ENCODE measurements at places on chromosomes 7 and 10.

- DNase-seq = no peak
Observed at GRCh38 chr7:140738280-140738679, 41.8 kb downstream of the NDUFB2 start.

GRCh38 chr7:156121956-156122355 is 309.7 kb upstream of the SHH start:
- no peak for DNase-seq

GRCh38 chr7:77837275-77837674 is 38.7 kb downstream of the PHTF2 start:
- no peak for DNase-seq

DNA sequence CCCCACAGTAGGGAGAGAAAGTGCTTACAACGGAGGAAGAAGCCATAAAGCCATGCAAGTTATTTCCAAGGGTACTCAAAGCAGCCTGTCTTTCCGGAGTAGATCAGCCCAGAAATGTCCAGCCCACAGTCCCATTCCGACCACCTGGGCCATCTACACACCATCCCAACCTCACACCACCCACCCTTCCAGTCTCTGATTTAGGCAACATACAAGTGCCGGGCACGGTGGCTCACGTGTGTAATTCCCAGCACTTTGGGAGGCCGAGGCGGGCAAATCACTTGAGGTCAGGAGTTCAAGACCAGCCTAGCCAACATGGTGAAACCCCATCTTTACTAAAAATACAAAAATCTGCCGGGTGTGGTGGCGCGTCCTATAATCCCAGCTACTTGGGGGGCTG is 35.1 kb downstream of the LRRC20 start:
- no peak for DNase-seq

DNA sequence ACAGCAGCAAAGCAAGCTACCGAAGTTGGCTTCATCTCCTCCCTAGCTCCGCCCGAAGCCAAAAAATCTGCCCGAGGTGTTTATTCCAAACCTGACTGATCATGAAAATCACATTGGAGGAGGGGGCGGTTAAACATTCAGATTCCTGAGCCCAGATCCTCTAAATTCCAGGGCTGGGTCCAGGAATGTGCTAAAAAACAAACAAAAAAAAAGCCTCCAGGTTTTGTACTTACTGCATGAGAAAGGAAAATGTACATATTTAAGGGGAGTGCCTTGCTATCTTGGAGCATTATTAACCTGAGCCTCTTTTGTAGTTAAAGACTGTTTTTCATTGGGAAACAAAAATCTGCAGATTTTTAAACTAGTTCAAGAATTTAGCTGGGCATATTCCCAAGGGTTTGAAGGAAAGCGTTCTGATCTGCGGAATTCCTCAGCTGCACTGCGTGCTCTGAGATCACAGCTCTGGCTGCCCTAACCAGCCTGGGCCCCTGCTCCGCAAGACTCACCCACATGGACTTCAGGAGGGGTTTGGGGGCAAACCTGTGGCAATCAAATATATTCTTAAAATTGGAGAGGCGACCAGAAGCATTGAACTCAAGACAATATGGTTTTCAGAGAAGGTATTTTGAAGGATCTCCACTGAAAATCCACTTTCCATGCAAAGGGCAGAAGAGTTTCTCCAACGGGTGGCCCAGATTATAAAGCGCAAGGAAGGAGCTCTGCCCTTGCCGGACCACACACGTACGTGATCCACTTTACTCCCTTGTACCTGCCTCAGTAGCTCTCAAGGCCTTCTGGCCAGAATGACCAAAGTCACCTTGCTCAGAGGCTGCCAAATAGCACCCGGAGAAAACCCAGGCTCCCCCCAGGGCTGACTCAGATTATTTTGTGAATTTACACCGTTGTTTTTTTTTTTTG is 10.0 kb upstream of the TNS3 start:
- no peak for DNase-seq

DNA sequence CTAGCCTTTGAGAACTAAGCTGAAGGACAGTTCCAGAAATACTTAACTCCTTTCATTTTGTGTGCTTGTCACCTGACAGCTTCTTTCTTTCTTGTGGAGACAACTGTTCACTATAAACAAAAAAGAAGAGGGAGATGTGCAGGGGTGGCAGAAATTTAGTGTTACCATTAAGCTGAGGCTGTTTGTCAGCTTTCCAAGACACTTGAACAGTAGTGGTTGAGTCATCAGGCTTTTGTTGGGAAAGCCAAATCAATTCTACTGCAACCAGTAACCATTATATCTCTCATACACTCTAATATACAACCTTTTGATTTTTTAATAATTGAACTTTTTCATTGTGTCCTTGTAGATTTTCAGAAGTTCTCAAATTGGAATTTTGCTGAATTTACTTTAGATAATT is 75.3 kb downstream of the POLL start:
- no peak for DNase-seq

DNA sequence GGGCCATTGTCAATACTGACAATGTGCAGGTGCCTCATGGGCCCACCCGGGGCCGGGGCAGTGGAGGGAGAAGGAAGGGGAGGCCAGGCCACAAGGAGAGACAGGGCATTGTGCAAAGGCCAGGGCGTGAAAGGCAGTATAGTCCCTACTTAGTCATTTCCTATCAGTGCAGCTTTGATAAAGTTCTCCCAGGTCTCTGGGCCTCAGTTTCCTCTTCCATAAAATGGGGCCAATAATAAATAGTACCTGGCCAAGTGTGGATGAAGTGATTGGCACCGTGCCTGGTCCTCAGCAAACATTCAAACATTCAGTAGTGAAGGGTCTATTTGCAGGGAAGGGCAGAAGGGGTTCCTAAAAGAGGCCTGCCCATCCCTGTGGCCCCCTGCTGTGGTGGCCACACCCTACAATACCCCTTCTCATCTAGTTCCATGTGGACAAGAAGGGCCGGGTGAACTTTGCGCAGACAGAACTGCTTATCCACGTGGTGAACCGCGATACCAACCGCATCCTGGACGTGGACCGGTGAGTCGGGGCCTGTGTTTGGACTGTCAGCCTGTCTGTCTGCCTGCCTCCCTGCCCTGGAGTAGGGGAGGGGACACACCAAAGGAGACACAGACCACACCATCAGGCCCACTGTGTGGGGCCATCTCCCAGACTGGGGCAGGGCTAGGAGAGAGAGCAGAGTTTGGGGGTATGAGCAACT is 36.9 kb upstream of the VSIR start:
- no peak for DNase-seq

DNA sequence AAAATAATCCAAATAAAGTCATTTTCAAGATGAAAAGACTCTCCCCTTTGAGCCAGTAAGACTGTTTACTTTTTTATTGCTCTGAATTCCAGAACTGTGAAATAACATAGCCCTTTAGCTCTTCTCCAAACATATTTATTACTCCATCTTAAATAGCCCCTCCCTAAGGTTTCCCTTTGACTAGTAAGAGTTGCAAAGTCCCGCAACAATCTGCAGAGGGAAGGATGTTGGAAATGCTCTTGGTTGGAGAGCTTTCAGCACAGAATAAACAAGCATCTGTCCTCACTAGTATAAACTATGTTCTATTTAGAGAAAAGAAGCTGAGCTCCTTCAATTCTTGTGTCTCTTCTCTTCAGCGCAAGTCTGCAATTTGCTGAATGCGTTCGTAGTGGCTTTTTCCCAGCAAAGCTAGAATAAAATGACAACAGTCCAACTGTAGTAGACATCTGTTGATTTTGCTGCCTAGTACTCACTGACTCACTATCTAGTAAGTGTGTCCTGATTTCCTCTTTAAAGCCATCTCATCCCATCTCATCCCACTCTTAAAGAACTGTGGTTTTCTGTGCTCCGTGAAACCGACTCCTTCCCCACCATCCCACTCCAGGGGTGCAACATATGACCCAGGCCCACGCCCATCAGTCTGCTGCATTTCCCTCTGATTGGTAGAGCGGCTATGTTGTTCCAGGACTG is 104.0 kb downstream of the FAM107B start:
- DNase-seq = no peak

- no peak for DNase-seq
Observed at GRCh38 chr10:62811159-62811875, 4.8 kb downstream of the EGR2 start.
